ENCODE measurements at places on chromosomes 6 and 20.

DNA sequence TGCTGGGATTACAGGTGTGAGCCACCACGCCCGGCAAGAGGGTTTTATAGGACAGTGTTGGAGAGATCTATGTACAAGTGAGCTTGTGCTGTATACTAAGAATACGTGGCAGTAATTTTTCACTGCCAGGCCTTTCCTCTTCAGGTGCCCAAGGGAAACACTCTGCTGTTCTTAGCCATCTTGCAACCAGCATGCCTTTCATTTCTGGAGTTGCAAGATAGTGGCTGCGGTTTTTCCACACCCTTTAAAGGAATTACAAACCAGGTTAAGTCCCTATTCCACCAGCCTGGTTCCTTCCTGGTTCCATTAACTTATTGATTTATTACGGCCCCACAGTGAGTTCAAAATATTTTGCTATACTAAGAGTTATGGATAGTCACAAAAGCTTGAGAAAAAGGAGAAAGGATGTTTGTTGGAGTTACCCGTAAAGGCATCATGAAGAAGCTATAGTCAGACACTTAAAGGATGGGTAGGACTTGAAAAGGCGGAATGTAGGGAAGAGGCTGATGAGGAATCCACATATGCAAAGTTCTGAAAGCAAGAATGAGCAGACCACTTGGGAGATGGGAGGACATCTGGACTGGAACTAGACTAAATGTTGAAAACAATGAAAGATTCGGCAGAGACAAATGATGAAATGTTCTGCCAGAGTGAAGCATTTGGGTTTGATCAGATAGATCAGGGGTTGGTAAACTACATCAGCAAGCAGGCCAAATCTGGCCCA is 61.4 kb upstream of the ASIP start:
- H3K27ac ChIP-seq: no peak overlapping the region
- no peak overlapping the region for H3K4me3 ChIP-seq
- H3K4me1 ChIP-seq: peaks cover 15% of the 10 kb centered on the region
- H3K27me3 ChIP-seq: no peaks in the 10 kb centered on the region

GRCh38 chr20:55014766-55015165 is 539.4 kb downstream of the DOK5 start:
- DNase-seq: no peak
- H3K27ac ChIP-seq: no peak overlapping the region
- H3K27me3 ChIP-seq: peaks cover 6% of the 10 kb centered on the region
- H3K36me3 ChIP-seq: peaks cover 63% of the 10 kb centered on the region
- H3K4me1 ChIP-seq: no peaks in the 10 kb centered on the region
- no peak overlapping the region for H3K4me3 ChIP-seq

DNA sequence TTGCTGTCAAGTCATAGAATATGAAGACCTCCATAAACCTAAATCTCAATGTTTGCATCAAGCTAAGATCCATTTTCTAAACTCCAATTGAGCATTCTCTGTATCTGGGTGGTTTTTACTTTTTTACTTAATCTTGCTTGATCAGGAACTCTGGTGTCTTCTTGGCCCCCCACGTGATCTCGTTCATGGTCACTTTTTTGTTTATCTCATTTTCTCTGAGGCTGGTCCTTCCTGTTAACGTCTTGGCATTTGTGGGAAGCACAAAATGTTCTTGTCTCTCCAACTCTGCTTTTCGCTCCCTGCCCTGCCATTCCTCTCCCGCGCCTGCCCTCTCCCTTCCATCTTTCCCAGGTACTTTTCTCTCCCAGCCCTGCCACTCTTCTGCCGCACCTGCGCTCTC is 14.0 kb upstream of the MAPRE1 start:
- H3K27ac ChIP-seq: peak overlapping the region; percentile 92
- no peak for DNase-seq
- peak overlapping the region; percentile 23 for H3K4me3 ChIP-seq

DNA sequence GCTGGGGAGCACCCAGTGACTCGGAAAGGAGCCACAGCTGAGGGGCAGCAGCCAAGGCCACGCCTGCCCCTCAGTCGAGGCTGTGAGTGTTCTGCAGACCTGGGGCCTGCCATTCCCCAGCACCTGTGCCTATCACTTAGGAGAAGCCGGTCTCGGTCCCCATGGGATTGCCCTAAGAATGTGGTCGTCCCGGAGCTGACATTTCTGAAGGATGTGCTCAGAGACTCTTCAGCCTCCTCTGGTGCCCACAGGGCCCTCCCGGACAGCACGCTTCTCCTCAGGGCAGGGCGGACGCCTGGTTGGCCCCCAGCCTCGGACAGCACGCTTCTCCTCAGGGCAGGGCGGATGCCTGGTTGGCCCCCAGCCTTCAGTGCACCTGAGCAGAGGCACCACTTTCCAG is 223.9 kb downstream of the ERMARD start:
- no peak overlapping the region for H3K4me3 ChIP-seq
- H3K4me1 ChIP-seq: no peaks in the 10 kb centered on the region
- H3K27me3 ChIP-seq: no peaks in the 10 kb centered on the region
- no peak for DNase-seq
- no peak overlapping the region for H3K27ac ChIP-seq
- no peaks in the 10 kb centered on the region for H3K36me3 ChIP-seq

DNA sequence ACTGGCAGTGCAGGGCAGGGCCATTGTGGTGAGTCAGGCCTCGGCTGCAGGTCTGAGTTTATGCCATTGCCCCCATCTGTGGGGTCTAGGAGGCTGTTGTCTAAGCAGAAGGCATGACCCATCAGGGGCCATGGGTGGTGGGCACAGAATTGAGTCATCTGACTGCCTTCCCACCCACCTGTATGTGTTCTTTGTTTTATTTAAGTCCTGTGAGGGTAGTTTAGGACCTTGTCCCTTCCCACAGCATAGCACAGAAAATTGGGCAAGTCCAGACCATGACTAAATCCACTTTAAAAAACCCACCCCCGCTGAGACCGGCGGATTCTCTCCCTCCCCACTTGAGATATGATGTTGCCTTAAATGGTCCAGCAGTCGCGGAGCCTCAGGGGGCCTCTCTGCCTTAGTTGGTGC is 40.3 kb downstream of the ERMARD start:
- H3K27ac ChIP-seq: no peak overlapping the region
- peaks cover 31% of the 10 kb centered on the region for H3K27me3 ChIP-seq
- no peaks in the 10 kb centered on the region for H3K36me3 ChIP-seq
- no peak overlapping the region for H3K4me3 ChIP-seq
- H3K4me1 ChIP-seq: peaks cover 16% of the 10 kb centered on the region

DNA sequence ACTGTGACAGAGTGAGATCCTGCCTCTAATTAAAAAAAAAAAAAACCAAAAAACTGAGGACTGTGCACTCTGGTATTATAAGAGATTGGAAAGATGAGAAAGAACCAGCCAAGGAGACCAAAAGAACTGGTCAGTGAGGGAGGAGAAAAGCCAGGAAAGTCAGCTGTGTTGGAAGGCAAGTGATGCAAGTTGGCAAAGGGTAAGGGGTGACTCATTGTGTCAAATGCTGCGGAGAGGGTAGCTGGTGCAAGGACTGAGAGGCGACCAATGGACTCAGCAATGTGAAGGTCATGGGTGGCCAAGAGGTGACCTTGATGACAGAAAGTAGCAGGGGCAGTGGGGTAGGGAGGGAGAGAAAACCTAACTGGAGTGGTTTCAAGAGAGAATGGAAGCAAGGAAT is 27.4 kb upstream of the LRRN4 start:
- DNase-seq: no peak
- peaks cover 63% of the 10 kb centered on the region for H3K36me3 ChIP-seq
- H3K4me3 ChIP-seq: no peak overlapping the region
- H3K4me1 ChIP-seq: no peaks in the 10 kb centered on the region
- H3K27ac ChIP-seq: no peak overlapping the region

DNA sequence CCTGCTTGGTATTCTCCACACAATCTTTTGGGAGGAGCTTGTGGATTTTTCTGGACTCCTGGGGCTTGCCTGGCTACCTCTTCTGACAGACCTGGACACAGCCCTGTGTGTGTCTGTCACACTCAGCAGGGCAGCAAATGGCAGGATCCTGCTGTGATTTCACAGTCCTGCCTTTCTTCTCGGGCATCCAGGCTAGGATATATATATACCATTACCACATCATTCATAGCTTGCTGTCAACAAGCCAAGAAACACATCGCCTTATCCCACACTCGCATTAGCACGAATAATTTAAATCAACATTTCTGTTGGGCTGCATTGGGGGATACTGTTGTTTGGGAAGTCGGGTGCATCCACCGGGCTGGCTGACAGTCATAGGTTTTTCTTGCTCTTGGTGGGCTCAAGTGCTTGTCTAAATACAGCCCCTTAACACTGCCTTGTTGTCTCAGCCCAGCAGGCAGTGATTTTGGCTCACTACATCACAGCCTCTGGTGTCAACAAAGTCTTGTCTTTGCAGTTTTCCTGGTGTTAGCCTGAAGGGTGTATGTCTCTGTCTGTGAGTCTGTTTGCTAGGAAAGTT is 154.9 kb upstream of the FERMT1 start:
- peaks cover 3% of the 10 kb centered on the region for H3K27me3 ChIP-seq
- no peaks in the 10 kb centered on the region for H3K4me1 ChIP-seq
- H3K4me3 ChIP-seq: no peak overlapping the region
- no peak for DNase-seq
- no peak overlapping the region for H3K27ac ChIP-seq

- no peaks in the 10 kb centered on the region for H3K27me3 ChIP-seq
- no peak for DNase-seq
- peaks cover 11% of the 10 kb centered on the region for H3K36me3 ChIP-seq
- no peak overlapping the region for H3K27ac ChIP-seq
Observed at GRCh38 chr6:44432726-44433125, 45.2 kb downstream of the CDC5L start.

DNA sequence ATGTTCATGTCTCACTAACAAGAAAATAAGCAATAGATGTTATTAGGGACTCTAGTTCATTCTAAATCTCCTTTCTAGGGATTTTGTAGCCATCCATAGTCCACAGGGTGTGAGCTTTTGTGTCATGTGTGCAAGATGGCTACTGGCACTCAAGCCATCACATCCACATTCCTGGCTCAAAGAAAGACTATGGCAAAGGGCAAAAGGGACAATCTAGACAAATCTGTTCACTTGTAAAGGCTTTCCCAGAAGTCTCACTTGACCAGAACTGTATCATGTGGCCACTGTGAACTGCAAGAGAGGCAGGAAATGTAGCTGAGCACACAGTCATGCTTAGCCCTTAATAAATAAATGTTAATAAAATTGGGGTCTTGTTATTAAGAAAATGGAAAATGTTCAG is 212.6 kb upstream of the EXOC2 start:
- H3K27me3 ChIP-seq: no peaks in the 10 kb centered on the region
- no peak for DNase-seq
- no peak overlapping the region for H3K4me3 ChIP-seq
- H3K4me1 ChIP-seq: peaks cover 4% of the 10 kb centered on the region
- H3K27ac ChIP-seq: no peak overlapping the region

- H3K27ac ChIP-seq: no peak overlapping the region
- 0 out of 2 replicates have a peak, but pooled peaks cover 3% of the 10 kb centered on the region for H3K36me3 ChIP-seq
- no peaks in the 10 kb centered on the region for H3K27me3 ChIP-seq
- DNase-seq: no peak
- H3K4me3 ChIP-seq: no peak overlapping the region
Observed at GRCh38 chr20:19785173-19785982, 27.3 kb downstream of the RIN2 start.

DNA sequence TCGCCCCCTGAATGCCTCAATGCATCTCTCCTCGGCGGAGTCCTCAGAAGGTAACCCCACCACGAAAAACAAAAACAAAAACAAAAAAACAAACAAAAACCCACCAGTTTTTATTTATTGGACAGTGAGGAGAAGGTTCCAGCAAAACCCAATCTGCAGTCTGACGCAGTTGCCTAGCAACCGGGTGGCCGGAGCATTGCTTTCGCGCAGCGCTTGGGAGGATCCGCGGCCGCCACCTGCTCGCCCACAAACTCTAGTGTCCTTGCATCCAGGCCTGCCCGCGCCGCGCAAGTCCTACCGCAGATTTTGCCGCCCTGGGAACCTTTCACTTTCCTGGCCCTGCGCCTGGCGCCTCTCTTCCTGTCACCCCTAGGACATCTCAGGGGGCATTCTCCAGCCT is 17.6 kb downstream of the TFAP2B start:
- no peak for DNase-seq
- no peaks in the 10 kb centered on the region for H3K36me3 ChIP-seq
- no peak overlapping the region for H3K27ac ChIP-seq
- peak overlapping the region; percentile 27 for H3K4me3 ChIP-seq

GRCh38 chr6:146154197-146154596 is 125.3 kb downstream of the GRM1 start:
- peaks cover 20% of the 10 kb centered on the region for H3K4me1 ChIP-seq
- H3K36me3 ChIP-seq: no peaks in the 10 kb centered on the region
- H3K4me3 ChIP-seq: no peak overlapping the region
- no peaks in the 10 kb centered on the region for H3K27me3 ChIP-seq
- no peak for DNase-seq

GRCh38 chr6:43436577-43437282 is 9.4 kb downstream of the ABCC10 start:
- peaks cover 2% of the 10 kb centered on the region for H3K36me3 ChIP-seq
- no peaks in the 10 kb centered on the region for H3K4me1 ChIP-seq
- H3K27me3 ChIP-seq: no peaks in the 10 kb centered on the region
- no peak overlapping the region for H3K27ac ChIP-seq

DNA sequence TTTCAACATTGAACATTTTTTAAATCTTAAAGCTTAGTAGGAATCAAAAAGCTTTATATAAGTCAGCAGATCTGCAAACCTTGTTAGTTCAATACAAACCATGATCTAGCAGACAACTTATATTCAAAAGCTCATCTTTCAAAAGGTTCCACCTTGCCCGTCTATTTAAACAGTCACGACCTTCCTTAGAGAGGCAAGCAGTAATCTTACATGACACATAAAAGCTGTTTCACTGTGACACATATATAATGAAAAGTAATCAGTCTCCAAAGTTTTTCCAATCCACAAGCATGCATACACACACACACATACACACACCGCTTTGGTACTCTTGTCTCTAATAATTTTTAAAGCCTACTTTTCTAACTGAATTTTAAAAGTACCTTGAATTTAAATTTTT is 12.9 kb downstream of the SOD2 start:
- H3K4me3 ChIP-seq: no peak overlapping the region
- no peaks in the 10 kb centered on the region for H3K4me1 ChIP-seq
- no peak for DNase-seq
- peaks cover 35% of the 10 kb centered on the region for H3K36me3 ChIP-seq

GRCh38 chr6:142242269-142242668 is 59.5 kb upstream of the ADGRG6 start:
- H3K27me3 ChIP-seq: peaks cover 4% of the 10 kb centered on the region
- H3K4me1 ChIP-seq: peaks cover 8% of the 10 kb centered on the region
- no peak for DNase-seq
- H3K4me3 ChIP-seq: no peak overlapping the region
- no peaks in the 10 kb centered on the region for H3K36me3 ChIP-seq

- DNase-seq: no peak
- H3K4me3 ChIP-seq: no peak overlapping the region
- no peaks in the 10 kb centered on the region for H3K36me3 ChIP-seq
- no peak overlapping the region for H3K27ac ChIP-seq
Observed at GRCh38 chr20:1033751-1034414, 31.8 kb upstream of the RSPO4 start.

GRCh38 chr20:45163083-45163803 is 11.5 kb upstream of the PI3 start:
- DNase-seq: no peak
- H3K36me3 ChIP-seq: peaks cover 9% of the 10 kb centered on the region
- H3K27ac ChIP-seq: no peak overlapping the region
- H3K27me3 ChIP-seq: peaks cover 46% of the 10 kb centered on the region
